ENCODE measurements at places on chromosomes 5 and 9. TPM values are rescaled to one million over a fixed set of nuclear protein-coding genes. Genes with fewer than 3 reads are reported as not detected.

The GLRA1 gene
- not detected for total RNA-seq

The BRD3 gene
- 12.4 TPM for total RNA-seq

The TICAM2 gene
- total RNA-seq: 4.9 TPM

The TPPP gene
- not detected for total RNA-seq

The TIMD4 gene
- total RNA-seq: not detected

The BARHL1 gene
- not detected for total RNA-seq

The FOXD4L6 gene
- total RNA-seq: 1.4 TPM

The PDE8B gene
- total RNA-seq: 0.13 TPM

The GPR21 gene
- total RNA-seq: not detected

The FABP6 gene
- total RNA-seq: not detected

The BNC2 gene
- total RNA-seq: 27.3 TPM

The KCNT1 gene
- not detected for total RNA-seq

The TMEM171 gene
- 0.24 TPM for total RNA-seq

The GNG10 gene
- total RNA-seq: 69.5 TPM

The LCN15 gene
- total RNA-seq: not detected

The RNF180 gene
- 2.6 TPM for total RNA-seq

The WNT8A gene
- total RNA-seq: not detected

The KCTD16 gene
- 0.40 TPM for total RNA-seq

The NMUR2 gene
- total RNA-seq: 0.24 TPM

The LCN12 gene
- not detected for total RNA-seq

The LIFR gene
- total RNA-seq: 64.1 TPM

The SLC34A3 gene
- not detected for total RNA-seq

The CRB2 gene
- not detected for total RNA-seq

The POU5F2 gene
- total RNA-seq: 0.13 TPM

The TLR4 gene
- total RNA-seq: 0.64 TPM

The LTC4S gene
- total RNA-seq: 7.0 TPM

The HRCT1 gene
- 3.4 TPM for total RNA-seq

The EIF4EBP3 gene
- 2.1 TPM for total RNA-seq

The NAIF1 gene
- 6.6 TPM for total RNA-seq

The PIP5K1B gene
- not detected for total RNA-seq

The HACD4 gene
- 5.3 TPM for total RNA-seq

The MATR3 gene
- total RNA-seq: 149 TPM

The C6 gene
- total RNA-seq: 1.2 TPM

The MLLT3 gene
- total RNA-seq: 29.1 TPM

The PPP2R2B gene
- total RNA-seq: not detected

The HMCN2 gene
- total RNA-seq: not detected

The DND1 gene
- total RNA-seq: 0.26 TPM

The ACTBL2 gene
- total RNA-seq: under 0.01 TPM

The TERT gene
- not detected for total RNA-seq

The CNTFR gene
- 1.1 TPM for total RNA-seq

The MARCOL gene
- not detected for total RNA-seq

The AFAP1L1 gene
- total RNA-seq: 9.7 TPM
